ENCODE measurements at places on chromosomes 6 and 20.

DNA sequence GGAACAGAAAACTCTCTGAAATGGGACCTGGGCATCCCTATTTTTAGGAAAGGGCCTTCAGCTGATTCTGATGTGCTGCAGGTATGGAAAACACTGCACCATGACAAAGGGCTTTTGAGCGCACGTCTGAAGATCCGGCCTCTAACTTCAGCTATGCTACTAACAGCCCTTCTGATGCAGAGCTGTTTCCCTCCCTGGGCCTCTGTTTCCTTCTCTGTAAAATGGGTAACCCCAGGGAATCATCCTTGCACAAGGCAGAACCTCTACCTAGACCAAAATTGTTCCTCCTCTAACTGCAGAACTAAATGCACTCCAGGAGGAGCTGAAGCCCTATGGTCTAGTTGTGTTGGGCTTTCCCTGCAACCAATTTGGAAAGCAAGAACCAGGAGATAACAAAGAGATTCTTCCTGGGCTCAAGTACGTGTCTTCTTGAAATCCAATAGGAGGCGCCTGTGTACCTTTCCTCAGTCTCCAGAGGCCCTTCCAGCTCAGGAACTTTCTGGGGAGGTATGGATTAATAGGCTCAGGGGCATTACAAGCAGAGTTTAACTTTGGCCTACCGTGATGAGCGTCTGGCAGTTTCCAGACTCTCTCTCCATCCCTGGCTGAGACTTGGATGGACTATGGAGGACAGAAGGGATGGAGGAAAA is 5.9 kb downstream of the GPX5 start:
- DNase-seq: no peak

- no peak for DNase-seq
Observed at GRCh38 chr6:116405652-116406356, 35.1 kb downstream of the DSE start.

- DNase-seq: no peak
Observed at GRCh38 chr6:5034736-5035135, 30.9 kb upstream of the RPP40 start.

DNA sequence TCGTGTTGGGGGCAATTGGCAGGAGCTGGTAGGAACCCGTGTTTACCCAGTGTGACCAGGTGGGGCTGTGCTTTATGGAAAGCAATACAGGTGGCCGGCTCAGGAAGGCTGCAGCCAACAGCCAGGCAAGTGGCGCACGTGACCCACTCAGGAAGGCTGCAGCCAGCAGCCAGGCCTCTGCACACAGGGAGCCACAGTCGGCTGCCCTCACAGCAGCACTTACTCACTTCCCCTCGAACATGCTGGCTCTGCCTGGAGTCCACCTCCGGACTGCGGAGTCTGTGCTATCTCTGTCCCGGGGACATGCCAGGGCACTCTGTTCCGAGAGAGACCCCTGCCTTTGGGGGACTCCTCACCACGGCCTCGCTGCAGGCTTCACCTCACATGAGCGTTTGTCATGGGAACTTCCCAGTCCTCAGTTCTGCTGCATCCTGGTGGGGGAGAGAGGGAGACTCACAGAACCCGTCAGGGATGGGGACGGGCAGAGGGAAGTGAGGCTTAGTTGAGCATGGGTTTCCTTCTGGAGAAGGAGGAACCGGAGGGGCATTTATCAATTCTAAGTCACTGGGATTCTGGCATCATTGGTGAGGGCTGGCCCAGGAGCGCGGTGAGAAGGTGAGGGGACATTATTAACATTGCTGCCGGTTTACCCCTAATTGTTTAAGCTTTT is 76.8 kb downstream of the TTLL2 start:
- no peak for DNase-seq
